ENCODE measurements at places on chromosomes 2 and 18. TPM values are rescaled to one million over a fixed set of nuclear protein-coding genes. Genes with fewer than 3 reads are reported as not detected.

- H3K36me3 ChIP-seq: no peaks in the 10 kb centered on the region
- DNase-seq: no peak
- H3K27me3 ChIP-seq: peaks cover 8% of the 10 kb centered on the region
- H3K4me1 ChIP-seq: no peaks in the 10 kb centered on the region
Measured at GRCh38 chr18:59985289-59985688, 85.5 kb downstream of the PMAIP1 start.

- DNase-seq: no peak
- peaks cover 4% of the 10 kb centered on the region for H3K36me3 ChIP-seq
- H3K27me3 ChIP-seq: no peaks in the 10 kb centered on the region
- H3K4me1 ChIP-seq: peaks cover 9% of the 10 kb centered on the region
- H3K27ac ChIP-seq: no peak overlapping the region
Measured at GRCh38 chr2:39065616-39066015, 55.2 kb downstream of the SOS1 start.

DNA sequence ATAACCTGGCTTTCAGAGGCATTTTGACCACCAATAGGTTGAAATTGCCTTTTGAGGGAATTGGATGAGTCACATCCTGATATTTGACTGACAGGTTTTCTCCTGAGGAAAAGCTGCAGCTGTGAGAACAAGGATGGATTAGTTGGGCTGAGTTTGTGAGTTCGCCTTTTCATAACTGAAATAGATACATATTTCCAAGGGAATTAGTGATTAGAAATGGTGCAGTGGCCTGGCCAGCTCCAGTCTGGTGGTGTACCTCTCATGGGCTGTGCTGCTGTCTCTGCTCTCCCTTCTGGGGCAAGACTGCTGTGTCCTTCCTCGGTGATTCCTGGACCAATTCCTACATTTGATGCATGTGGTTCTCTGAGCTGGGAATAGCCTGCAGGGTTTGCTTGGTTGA is 341.3 kb downstream of the TSN start:
- no peak overlapping the region for H3K4me3 ChIP-seq
- no peaks in the 10 kb centered on the region for H3K27me3 ChIP-seq
- no peaks in the 10 kb centered on the region for H3K4me1 ChIP-seq
- H3K36me3 ChIP-seq: no peaks in the 10 kb centered on the region
- DNase-seq: no peak
- no peak overlapping the region for H3K27ac ChIP-seq

DNA sequence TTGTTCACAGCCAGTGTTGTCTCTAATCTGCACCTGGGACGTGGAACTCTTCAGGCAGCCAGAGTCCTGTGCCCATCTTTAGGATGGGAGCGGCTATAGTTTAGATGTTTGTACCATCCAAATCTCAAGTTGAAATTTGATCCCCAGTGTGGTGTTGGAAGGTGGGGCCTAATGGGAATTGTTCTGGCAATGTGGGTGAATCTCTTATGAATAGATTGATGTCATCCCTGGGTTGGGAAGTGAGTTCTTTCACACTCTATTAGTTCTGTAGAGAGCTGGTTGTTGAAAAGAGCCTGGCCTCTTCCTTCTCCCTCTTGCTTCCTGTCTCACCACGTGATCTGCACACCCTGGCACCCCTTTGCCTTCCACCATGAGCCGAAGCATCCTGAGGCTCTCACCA is 300.9 kb downstream of the TXNL1 start:
- no peak for DNase-seq
- H3K4me3 ChIP-seq: no peak overlapping the region
- no peaks in the 10 kb centered on the region for H3K4me1 ChIP-seq
- no peaks in the 10 kb centered on the region for H3K27me3 ChIP-seq

Gene MOGAT1
- not detected for total RNA-seq
